ENCODE measurements at places on chromosomes 5 and 9.

DNA sequence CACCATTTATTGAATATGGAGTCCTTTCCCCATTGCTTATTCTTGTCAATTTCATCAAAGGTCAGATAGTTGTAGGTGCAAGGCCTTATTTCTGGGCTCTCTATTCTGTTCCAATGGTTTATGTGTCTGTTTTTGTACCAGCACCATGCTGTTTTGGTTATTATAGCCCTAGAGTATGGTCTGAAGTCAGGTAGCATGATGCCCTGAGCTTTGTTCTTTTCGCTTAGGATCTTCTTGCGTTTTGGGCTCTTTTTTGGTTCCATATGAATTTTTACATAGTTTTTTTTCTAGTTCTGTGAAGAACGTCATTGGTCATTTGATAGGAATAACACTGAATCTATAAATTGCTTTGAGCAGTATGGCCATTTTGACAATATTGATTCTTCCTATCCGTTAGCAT, 40.2 kb upstream of the IFNE start:
- DNase-seq: no peak

DNA sequence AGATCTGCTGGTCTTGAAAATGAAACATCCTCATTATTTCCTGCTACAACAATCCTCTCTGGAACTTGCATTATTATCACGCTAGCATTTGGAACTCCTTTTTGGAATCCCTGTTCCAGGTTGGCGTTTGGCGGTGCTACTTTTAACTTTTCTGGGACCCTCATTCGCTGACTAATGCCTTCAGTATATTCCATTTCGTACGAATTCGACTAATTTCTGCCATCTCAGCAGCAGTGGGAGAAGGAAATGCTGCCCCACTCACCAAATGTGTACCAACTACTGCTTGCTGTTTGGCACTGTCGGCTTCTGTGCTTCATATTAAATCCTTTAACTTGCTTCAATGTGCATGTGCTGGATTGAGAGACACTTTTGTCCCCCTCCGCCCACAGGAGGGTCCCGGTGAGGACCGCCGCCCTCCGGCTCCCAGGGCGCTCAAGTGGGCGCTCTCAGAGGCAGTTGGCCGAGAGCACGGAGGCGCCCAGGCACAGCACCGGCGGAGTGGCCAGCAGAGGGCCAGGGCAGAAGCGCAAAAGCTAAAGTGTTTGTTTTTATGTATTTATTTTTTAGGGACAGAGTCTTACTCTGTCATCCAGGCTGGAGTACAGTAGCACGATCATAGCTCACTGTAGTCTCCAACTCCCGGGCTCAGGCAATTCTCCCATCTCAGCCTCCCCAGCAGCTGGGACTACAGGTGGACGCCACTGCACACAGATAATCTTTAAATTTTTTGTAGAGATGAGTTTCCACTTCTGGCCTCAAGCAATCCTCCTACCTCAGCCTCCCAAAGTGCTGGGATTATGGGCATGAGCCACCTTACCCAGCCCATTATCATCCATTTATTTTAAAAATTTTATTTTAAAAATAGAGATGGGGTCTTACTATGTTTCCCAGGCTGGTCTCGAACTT, 11.9 kb downstream of the PDE6A start:
- DNase-seq: no peak

DNA sequence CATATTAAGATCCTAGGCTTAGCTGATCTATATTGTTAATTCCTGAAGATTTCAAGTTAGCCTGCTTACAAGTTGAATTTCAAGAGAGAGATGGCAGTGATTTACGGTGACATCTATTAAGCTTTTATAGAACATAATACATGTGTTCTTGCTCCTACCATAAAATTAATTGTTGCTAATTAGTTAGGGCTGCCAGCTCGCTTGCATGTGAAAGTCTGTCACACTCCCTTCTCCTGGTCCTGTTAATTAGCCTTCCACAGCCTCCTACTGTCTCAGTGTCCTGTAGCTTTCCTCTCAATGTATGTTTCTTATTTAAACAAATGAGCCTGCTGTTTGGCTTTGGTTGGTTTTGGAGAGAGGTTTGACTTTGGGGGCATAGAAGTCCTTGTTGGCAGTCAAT, 247.2 kb downstream of the NTRK2 start:
- no peak for DNase-seq

DNA sequence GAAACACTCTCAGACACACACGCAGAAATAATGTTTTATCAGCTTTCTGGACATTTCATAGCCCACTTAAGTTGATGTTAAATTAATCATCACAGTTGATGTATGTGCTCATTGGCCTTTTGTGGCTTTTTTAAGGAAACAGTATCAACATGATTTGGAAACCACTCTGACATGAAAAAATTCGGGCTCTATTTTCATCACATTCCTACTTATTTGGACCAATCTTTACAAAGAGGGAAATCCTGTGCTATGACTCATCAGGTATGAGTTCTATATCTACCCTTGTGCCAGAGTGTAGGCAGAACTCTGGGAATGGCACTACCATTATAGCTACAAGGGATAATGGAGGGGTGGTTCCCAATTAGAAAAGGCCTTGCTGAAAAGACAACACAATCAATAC, 388.4 kb upstream of the PTGER4 start:
- peak; percentile 19 for DNase-seq

DNA sequence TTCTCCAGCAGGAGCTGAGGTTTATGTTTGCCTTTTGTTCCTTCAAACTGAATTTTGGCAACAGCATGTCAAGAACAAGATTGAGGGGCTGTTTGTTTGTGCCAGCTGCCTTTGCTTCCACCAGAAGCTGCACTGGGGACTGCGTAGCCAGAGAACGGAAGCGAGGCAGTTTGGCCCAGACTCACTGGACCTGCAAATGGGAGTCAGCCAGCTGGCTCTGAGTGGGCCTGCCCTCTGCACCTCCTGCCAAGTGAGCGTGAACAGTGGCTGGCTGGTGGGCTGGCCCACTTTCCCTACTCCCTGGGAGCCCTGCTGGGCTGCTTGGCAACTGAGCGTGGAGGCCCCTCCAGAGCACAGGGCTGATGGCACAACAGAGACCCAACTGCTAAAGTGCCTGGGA, 111.6 kb downstream of the GALNT10 start:
- DNase-seq: no peak

DNA sequence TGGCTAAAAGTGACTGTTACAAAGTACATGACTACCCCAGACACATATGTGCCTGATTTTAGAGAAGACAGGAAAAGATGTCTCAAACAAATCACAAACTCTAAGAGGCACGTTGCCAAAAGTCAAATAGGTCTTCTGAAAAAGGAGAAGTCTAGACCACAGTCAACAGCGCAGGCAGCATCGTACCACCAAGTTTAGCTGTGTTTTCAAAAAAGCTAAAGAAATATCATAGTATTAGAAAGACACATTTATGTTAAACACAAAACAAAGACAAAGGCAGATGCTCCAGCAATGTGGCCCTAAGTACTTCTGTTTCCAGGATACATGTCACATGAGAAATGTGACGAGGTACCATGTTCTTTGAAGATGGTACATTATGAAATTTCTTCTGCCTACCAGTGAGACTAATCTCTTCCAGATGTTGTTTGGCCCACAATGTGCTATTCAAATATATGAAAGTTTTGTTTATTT, 43.5 kb downstream of the LPAR1 start:
- peak; percentile 85 for DNase-seq

DNA sequence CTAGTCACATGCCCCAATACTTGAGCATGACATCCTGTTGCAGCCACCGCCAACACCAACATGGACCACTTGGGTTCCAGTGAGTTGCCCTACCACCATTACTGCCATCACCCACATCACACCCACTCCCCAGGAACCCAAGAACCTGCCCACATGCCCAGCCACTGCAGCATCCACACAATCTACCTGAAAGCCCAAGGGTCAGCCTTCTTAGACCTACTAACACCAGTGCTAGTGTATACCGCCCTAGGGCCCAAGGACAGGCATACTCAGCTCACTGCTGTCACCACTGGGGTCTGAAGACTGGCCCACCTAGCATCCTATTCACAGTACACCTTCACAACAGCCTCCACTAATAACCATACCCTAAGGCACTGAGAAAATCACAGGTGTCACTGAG, 82.0 kb downstream of the SYK start:
- no peak for DNase-seq

DNA sequence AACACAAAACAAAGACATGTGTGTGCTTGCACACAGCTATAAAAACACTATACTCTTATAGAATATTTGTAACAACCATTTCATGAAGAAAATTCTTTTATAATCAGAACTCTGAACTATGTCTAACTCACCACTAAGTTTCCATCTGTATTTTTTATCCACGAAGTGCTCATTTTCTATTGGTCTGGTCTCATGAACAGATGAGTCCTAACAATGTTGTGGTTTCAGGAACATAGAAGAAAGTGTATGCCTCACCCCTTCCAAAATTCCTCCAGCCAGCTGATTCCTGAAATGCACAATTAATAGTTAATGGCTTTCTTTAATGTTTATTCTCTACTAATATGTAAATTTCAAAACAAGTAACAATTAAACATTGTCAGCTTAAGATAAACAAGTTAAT, 325.3 kb upstream of the GRAMD2B start:
- DNase-seq: no peak
